ENCODE measurements at places on chromosomes 1 and 21.

GRCh38 chr1:185016880-185017279 is 28.5 kb upstream of the RNF2 start:
- no peak for DNase-seq

- DNase-seq = no peak
Observed at GRCh38 chr1:51719146-51719545, 102.3 kb downstream of the OSBPL9 start.

- peak; percentile 61 for DNase-seq
Observed at GRCh38 chr1:116345843-116346242, 27.2 kb upstream of the ATP1A1 start.

DNA sequence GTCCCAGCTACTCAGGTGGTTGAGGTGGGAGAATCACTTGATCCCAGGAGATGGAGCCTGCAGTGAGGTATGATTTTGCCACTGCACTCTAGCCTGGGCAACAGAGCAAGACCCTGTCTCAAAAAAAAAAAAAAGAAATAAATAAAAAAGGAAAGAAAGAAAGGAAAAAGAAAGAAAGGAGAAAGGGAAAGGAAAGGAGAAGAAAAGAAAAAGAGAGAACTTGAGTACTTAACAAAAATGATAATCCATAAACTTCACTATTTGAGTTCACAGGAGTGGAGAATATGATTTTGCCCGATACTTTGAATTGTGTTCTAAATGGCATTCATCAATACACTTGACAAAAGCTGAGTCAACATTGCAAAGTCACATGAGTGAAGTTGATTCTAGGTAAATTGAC is 23.8 kb upstream of the ZNF281 start:
- DNase-seq = no peak

GRCh38 chr21:27536319-27536718 is 569.4 kb upstream of the ADAMTS5 start:
- no peak for DNase-seq

DNA sequence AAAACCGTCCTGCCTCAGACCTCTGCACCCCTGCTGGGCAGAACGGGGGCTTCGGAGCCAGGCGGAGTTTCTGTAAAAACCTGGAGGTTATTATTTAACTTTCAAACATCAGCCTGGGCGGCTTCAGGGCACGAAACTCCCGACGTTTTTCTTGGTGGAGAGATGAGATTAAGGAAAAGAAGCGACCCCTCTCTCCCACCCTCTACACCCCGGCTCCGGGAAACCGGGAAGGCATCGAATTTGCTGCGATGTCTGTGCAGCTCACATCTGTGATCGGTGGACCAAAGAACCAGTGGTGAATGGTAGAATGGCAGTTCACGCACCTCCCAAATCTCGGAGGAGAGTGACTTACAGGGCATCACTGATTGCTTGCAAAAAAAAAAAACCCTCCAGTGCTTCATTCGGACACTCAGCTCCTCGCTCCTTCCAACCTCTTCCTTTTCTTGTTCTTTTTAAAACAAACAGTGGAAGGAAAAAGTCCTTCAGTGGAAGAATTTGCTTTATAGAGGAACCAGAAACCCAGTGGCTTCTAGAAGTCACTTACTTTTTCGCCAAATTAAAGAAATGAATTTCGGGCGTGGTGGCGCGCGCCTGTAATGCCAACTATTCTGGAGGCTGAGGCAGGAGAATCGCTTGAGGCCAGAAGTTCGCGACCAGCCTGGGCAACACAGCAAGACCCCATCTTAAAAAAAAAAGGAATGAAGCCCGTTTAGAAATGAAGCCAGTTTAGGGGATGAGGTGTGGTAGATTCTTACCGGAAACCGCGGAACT is 884 bp downstream of the PHACTR4 start:
- peak; percentile 16 for DNase-seq
